ENCODE measurements at places on chromosomes 1 and 21.

DNA sequence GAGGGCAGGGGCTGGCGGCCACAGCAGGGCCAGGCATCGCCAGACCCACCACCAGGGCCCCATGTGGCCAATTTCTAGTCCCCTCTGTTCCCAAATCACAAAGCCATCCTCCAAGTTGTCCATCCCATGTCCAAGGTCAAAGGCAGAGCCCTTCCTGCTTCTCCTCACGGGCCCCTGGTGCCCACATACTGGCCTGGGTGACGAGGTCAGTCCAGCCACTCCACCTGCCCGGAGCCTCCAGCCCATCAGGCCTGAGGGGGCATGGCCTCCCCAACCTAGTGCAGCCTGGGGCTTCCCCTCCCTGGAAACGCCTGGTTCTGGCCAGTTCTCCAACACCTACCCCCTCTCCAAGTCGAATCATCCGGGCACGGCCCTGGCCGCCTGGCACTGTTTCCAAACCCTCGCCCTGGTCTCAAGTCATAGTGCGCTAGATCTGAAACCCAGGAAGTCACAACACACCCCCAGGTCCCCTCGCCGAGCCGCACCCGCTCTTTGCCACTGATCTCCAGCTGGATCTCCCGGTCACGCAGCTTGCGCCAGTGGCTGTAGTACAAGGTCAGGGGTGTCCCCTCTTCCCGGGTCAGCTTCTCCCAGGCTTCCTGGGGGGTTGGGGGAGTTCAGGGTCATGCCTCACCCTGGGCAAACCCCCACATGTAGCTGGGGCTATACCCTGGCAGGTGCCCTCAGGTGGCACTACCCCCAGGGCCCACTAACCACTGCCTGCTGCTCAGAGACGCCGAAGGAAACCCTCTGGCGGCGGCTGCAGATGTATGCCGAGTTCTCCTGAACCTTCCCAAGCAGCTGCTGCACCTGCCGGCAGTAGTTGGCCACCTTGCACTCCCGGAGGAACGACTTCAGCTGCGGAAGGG lies 13.1 kb downstream of the NOC2L start:
- DNase-seq: no peak

DNA sequence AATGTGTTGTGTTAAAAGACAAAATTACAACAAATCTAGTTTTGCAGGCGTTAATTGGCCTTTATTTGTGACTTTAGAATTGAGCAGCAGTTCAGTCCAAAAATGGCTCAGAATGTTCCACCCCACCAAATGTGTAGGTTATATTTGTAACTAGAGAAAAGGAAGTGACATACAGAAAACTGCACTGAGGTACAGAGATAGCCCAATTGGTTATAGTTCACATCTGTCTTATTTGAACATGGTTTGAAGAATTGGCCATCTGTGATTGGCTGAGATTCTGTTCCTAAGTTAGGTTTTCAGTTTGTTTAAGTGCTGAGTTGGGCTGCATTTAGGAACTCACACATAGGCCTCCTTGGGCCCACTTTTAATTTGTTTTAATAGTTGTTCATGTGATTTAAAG lies 12.0 kb upstream of the FMO2 start:
- no peak for DNase-seq

DNA sequence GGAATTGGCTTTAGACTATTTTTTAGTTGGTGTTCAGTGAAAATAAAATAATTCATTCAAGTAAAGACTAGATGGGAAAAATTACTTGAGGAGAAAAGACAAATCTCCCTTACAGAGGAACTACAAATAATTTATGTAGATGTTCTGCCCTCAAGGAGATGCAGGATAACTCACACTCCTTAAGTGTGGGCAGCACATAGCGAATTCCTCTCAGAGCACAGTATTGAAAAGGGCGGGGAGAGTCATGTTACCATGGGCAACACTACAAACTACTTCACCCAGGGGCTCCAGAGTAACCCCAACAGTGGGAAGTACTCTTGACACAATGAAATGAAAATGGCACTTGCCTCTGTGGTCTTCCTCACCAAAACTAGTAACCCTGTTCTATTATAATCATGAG lies 20.6 kb upstream of the LAMC2 start:
- no peak for DNase-seq

DNA sequence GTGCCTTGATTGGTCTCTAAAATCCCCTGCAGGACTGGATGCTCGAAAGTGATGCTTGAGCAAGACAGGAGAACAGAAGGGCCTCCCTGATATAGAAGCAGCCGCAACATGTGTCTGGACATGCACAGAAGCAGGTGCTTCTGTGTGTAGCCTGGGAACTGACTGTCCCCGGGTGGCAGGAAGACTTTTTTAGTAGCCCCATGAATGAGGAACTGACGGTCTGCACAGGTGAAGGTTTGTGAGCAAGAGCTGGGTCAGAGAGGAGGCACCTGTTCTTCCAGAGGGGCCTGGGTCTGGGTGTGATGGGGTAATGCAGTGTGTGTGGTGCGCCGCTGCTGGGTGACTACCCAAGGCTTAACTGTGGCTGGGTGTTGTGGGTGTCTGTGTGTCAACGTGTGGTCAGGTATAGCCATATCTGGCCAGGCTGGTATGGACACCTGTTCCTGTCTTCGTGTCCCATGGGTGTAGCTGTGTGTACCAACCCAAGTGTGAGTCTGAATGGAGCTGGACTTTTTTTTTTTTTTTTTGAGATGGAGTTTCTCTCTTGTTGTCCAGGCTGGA lies 39.1 kb upstream of the FOXO6 start:
- no peak for DNase-seq

GRCh38 chr1:201279313-201279712 lies 4.0 kb upstream of the PKP1 start:
- DNase-seq: no peak

GRCh38 chr21:46500224-46500861 lies 41.7 kb downstream of the DIP2A start:
- DNase-seq: no peak

GRCh38 chr1:31790140-31790539 lies 25.7 kb downstream of the SPOCD1 start:
- DNase-seq: no peak

GRCh38 chr1:225842788-225843425 lies 33.0 kb downstream of the EPHX1 start:
- DNase-seq: no peak
